ENCODE measurements at places on chromosomes 1 and 21.

DNA sequence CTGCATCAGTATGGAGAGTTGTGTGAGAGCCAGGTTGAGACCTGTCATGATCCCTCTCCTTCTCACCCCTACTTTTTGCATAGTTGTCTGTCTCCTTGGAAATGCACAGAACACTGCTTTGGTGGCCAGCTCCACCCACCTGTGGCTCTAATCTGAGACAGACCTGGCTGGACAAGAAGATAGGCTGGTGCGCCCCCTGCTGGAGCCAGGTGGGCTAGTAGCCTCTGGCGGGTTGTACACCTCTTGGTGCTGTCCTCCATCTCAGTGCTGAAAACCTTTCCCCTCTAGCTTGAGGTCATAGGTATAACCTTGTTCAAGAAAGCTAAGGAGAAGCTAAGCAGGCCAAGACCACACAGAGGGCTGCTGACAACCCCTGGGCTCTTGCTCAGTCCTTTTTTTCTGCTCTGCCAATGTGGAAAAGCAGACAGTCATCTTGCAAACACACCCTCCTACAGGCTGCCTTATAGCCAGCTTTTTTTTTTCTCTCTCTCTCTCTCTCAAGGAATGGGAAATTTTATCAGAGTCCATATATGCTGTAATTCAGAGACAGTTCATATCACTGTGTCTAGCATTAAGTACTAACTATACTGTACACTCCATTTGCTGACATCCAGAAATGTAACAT lies 58.8 kb upstream of the SPATA6 start:
- DNase-seq = no peak

DNA sequence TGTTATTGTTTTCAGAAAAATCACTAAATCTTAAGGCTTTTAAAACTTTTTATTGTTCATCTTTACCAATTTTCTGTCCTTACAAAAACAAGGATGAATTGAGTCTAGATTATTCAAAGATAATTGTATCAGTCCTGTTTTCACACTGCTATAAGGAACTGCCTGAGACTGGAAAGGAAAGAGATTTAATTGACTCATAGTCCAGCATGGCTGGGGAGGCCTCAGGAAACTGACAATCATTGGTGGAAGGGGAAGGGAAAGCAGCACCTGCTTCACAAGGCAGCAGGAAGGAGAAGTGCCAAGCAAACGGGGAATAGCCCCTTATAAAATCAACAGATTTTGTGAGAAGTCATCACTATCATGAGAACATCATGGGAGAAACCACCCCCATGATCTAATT lies 455.6 kb upstream of the ZP4 start:
- no peak for DNase-seq

GRCh38 chr21:35423709-35424108 lies 374.6 kb upstream of the RUNX1 start:
- no peak for DNase-seq

GRCh38 chr1:178101654-178102053 lies 7.8 kb downstream of the RASAL2 start:
- DNase-seq = no peak

DNA sequence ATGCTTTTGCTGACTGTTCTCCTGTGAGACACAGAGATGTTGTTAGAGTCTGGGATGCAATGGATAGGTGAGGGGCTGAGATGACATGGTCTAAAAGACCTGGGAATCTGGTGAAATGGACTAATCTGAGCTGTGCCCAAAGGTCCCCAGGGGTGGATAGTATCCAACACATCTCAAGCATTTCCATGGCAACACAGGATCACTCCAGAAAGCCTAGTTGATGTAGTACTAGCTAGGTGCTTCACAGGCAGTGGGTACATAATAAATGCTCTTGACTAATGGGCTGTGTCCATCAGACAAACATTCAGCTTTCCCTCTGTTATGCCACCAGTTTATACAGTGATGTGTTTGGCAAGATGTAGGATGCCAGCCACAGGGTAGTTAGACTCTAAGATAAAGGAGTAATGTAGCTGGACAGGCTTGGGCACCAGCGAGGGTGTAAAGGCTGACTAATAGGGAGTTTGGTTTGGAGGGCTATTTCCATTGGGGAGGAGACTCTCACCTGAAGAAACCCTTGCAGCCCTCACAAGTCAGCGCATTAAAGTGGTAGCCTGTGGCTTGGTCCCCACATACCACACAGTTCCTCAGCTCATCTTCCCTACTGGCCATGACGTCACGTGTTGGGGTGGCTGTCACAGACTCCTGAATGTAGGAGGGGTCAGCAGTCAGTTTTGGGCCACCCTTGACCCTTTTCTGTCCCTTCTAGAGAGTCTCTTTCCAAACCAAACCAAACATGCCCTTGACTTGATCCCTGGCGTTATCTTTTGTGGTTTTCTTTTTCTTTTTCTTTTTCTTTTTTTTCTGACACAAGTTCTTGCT lies 1.8 kb downstream of the NR1I3 start:
- no peak for DNase-seq

DNA sequence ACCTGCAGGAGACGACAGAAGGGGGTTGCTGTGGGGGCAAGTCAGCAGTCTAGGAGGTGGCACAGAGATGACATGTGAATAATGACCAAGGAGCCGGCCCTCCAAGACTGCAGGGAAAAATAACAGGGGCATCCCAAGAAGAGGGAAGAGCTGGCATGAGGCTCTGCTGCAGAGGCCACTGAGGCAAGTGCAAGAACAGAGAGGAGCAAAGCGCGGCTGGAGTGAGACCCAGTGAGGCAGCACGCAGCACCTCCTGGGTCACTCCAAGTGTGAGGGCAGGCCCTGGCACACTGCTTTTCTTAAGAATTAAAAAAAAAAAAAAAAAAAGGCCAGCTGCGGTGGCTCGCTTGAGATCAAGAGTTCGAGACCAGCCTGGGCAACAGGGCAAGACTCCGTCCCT lies 80.1 kb downstream of the SLC66A1 start:
- DNase-seq = no peak

DNA sequence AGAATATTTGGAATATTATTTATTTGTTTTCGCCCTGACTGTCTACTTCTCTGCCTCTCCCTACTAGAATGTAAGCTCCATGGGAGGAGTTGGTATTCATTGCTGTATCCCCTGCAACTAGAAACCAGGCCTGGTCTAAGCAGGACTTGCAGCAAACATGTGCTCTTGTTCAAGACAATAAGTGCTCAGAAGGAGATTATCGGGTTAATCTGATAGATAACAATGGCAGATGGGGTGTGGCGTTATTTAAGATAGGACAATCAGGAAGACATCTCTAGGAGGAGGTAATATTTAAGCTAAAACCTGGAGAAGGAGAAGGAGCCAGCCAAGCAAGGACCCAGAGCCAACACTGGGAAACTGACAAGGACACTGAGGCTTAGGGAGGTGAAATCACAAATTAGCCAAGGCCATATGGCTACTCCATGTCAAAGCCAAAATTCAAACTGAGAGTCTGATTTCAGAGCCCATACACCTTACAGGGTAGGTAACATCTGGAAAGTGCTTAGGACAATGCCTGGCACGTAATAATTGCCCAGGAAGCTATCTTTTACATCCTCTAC lies 41.5 kb downstream of the STYXL2 start:
- DNase-seq = no peak

GRCh38 chr1:201153474-201154388 lies 543 bp downstream of the TMEM9 start:
- DNase-seq = no peak

GRCh38 chr21:15293240-15293639 lies 228.4 kb upstream of the NRIP1 start:
- DNase-seq = no peak

DNA sequence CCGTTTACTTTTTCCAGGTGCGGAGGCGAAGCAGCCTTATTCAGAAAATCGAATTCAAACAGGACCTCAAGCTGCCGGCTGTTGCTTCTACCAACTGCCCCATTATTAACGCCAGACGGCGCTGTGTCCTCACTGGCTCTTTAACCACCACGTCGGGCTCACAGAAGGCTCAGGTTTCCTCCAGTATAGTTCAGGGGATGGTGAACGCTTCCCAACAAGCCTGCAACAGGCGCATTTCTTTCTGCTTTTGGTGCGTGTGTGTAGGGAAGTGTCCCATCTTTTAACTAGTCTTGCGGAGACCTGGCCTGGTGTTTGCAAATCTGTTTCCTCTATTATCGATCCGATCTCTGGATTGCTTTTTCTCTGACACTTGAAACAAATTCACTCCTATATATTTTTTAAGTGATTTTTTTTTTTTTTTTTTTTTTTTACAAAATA lies 791 bp upstream of the STUM start:
- DNase-seq = no peak

DNA sequence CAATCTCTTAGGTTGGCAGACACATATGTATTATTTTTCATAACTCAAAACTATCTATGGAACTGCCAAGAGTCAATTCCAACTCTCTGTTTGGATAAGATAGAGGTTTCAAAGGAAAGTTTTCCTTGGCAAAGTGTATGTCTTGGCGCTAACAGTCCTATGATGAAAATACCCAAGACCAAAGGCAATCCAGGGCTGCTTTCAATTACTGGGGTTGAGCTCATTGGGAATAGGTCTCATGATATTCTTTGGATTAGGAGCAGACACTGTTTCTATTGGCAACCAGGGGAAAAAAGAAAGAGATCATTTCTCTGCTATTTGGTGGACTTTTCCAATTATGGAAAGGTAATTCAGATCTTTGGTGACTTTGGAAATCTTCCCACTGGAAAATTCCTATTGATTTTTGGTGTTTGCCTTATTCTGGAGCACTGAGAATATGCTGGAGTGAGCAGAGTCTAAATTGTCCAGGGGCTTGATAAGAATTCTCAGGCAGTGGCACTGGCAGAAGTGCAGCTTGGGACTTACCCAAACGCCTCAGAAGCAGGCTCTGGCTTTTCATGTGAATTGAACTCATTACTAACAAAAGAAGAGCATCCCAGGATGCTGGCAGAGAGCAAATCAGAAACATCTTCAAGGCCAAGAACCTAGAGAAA lies 20.4 kb upstream of the PLXNA2 start:
- no peak for DNase-seq
